ENCODE measurements at places on chromosomes 16 and 17. TPM values are rescaled to one million over a fixed set of nuclear protein-coding genes. Genes with fewer than 3 reads are reported as not detected.

DNA sequence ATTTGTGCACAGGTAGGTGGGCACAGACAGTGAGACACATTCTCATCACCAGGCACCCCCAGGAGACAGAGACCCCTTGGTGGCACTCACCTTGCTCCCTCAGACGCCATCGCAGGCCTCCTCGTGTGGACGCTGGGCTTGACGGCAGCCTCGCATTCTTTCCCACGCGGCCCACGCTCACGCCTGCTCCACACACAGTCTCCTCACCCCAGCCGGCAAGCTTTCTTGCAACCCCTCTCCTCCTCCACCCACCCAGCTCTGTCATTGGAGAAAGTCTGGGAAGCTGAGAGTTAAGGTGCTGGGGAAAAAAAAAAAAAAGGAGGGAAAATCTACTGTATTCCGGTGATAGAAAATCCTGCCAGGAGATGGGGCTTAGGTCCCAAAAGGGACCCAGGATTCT lies 14.8 kb downstream of the SGCA start:
- no peaks in the 10 kb centered on the region for H3K36me3 ChIP-seq
- H3K27ac ChIP-seq, result no peak overlapping the region
- no peak for DNase-seq
- no peak overlapping the region for H3K4me3 ChIP-seq
- H3K4me1 ChIP-seq, result peaks cover 29% of the 10 kb centered on the region

- H3K36me3 ChIP-seq, result no peaks in the 10 kb centered on the region
- H3K4me3 ChIP-seq, result no peak overlapping the region
- H3K4me1 ChIP-seq, result peaks cover 69% of the 10 kb centered on the region
- H3K27ac ChIP-seq, result peak overlapping the region; percentile 94
- DNase-seq, result peak; percentile 50
Measured at GRCh38 chr17:40542558-40543411, 22.5 kb downstream of the CCR7 start.

DNA sequence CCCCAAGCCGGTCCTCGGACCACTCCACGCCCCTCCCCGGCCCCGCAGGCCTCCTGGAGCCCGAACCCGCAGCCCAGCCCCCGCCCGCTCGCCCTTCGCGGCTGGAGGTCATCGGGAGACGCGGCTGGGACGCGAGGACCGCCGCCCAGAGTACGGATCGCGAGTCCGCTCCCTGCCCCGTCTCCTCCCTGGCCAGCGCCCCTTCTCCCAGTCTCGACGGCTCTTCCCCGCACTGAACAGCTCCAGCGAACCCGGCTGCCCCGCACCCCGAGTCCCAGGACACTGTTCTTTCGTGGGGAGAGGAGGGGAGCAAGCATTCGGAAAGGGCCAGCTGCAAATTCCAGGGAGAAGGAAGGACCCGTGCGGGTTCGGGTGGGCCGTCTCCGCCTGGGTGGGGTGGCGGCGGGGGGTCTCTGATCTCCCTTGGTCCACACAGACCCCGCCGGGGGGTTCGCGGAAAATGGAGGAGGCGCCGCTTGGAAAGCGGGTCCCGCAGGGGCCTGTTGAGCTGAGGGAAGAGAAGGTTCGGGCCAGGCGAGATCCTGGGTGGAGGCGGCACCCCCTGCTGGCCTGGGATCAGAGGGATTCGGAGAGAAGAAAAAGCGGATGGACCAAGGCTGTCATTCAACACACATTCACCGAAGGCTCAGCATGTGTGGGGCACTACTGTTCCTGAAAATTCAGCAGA lies 632 bp upstream of the RTN4RL1 start:
- peak; percentile 68 for DNase-seq
- H3K4me1 ChIP-seq, result peaks cover 34% of the 10 kb centered on the region
- peak overlapping the region; percentile 34 for H3K4me3 ChIP-seq
- peaks cover 8% of the 10 kb centered on the region for H3K27me3 ChIP-seq
- H3K36me3 ChIP-seq, result no peaks in the 10 kb centered on the region

- no peak for DNase-seq
- no peaks in the 10 kb centered on the region for H3K27me3 ChIP-seq
- no peaks in the 10 kb centered on the region for H3K36me3 ChIP-seq
- no peak overlapping the region for H3K4me3 ChIP-seq
- no peak overlapping the region for H3K27ac ChIP-seq
Measured at GRCh38 chr17:68821860-68822696, 133.1 kb downstream of the ABCA8 start.

GRCh38 chr17:44556832-44557606 lies at the start of gene FZD2:
FZD2 (plus strand) TSS chr17:44557484; CDS start chr17:44557689, 205 bp downstream.
- H3K27me3 ChIP-seq, result no peaks in the 10 kb centered on the region
- H3K27ac ChIP-seq, result peak within 1 kb of the TSS; percentile 72
- DNase-seq, result peak; percentile 85
- no peaks in the 10 kb centered on the region for H3K36me3 ChIP-seq
- H3K4me3 ChIP-seq, result peak within 1 kb of the TSS; percentile 75
- H3K4me1 ChIP-seq, result peaks cover 4% of the 10 kb centered on the region

The SLFN12L gene
- total RNA-seq, result 3.5 TPM

The RHBDL3 gene
- total RNA-seq, result not detected

The HYDIN gene
- total RNA-seq, result 26.3 TPM

All from thyroid gland (tissue), 4 donors.